NCI-H460 (cell line): ENCODE measurements at places on chromosomes 7 and 10. TPM values are rescaled to one million over a fixed set of nuclear protein-coding genes. Genes with fewer than 3 reads are reported as not detected.

DNA sequence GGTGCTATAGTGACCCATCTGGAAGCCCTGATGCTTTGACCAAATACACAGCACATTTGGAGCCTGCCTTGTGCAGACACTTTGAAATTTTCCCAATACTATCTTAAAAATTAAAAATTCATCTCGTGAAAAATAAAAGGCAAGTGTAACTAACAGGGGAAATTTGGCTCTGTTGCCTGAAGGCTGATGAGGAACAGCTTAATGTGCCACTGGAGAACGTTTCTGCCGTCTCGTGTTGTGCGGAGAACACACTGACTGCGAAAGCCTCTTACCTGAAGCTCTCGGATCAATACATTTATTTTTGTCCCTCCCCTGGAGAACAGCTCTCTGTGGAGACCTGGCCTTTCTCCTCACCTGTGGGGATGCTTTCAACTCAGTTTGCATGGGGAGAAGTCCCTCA, 77.2 kb upstream of the CHST15 start:
- no peak for DNase-seq

DNA sequence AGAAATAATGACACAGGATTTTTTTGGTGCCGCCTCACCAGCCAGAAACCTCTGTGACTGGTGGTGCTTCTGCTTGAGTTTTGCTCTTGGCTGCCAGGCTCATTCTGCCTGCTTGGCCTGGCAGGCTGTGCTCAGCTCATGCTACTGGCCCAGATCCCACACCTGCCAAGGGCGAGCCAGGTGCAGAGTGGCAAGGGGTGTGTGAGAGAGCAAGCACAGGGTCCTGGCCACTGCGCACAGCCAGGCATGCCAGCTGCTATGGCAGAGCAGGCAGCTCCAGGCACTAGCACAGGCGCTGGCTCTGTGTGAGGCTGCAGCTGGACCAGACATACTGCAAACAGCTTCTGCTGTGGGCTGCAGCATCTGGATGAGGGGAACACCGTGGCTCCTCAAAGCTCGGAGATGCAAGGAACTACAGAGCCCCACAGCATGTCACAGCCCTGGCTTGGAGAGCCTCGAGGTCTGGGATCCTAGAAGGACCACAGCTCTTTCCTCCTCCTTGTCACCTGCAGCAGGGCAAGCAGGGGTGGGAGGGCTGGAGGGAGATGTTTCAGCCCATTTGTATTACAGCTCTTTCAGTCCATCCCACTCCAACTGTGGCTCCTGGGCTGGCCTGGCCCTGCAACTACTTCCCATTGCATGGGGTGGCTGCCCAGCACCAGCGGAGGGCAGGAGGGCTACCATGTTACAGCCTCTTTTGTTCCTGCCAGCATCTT, 313.4 kb upstream of the SEMA3C start:
- DNase-seq = no peak

DNA sequence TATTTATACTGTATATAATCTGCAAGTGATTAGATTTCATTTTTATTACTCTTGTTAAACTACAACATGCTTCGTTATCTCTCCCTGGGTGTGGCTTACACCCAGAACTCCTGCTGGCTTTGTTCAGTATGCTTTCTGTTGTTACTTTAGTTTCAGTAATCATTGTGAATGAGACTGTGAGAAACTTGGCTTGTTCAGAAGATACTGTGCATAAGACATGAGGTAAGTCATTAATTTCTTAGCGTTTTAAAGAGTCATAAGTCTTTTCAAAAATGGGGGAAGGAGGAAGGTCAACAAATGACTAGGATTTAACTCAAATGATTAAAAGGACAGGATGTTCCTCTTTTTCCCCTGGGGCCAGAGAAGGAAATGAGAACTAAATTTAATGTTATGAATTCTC, 11.6 kb upstream of the ADD3 start:
- DNase-seq = no peak

KCNMA1 gene
- total RNA-seq = 0.52 and 0.54 TPM in 2 replicates

GRCh38 chr10:76769582-76769981, 868.0 kb downstream of the KCNMA1 start:
- DNase-seq = no peak

DNA sequence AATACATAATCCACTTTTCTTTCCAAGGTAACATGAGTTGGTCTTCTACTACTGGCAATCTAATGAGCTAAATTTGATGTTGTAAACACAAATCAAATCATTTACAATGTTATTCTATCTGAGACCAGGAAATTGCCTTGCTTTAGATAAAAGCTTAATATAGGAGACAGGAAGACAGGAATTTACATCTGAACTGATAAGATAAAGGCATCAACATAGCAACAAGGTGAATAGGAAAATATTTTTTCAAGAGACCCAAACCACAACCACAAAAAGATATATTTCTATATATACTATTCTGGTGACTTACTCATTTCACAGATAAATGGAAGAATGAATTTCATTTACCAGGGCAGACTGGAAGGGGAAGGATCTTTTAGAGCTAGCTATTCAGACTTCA, 46.3 kb upstream of the CALCR start:
- no peak for DNase-seq

- no peak for DNase-seq
These were observed 2.4 kb downstream of the MYL7 start for GRCh38 chr7:44138698-44139097.

AUTS2 gene
- total RNA-seq = 7.3 and 7.4 TPM in 2 replicates

- no peak for DNase-seq
These were observed 188.7 kb downstream of the ADARB2 start for GRCh38 chr10:1548596-1548995.

DNA sequence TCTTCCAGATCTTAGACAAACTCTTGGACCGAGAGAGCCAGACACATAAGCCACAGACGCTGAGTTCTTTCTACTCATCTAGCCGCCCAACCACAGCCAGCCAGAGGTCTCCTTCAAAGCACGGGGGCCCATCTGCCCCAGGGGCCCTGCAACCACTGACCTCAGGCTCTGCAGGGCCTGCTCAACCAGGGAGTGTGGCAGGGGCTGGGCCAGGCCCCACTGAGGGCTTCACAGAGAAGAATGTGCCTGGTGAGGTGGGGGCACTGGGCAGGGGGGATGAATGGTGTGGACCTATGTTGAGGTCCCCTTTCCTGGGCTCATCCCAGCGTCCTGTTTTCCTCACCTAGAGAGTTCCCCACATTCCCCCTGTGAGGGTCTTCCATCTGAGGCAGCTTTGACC, 11.4 kb downstream of the ZSWIM8 start:
- DNase-seq = no peak

PI4K2A gene
- 13.4 and 13.7 TPM in 2 replicates for total RNA-seq

DNA sequence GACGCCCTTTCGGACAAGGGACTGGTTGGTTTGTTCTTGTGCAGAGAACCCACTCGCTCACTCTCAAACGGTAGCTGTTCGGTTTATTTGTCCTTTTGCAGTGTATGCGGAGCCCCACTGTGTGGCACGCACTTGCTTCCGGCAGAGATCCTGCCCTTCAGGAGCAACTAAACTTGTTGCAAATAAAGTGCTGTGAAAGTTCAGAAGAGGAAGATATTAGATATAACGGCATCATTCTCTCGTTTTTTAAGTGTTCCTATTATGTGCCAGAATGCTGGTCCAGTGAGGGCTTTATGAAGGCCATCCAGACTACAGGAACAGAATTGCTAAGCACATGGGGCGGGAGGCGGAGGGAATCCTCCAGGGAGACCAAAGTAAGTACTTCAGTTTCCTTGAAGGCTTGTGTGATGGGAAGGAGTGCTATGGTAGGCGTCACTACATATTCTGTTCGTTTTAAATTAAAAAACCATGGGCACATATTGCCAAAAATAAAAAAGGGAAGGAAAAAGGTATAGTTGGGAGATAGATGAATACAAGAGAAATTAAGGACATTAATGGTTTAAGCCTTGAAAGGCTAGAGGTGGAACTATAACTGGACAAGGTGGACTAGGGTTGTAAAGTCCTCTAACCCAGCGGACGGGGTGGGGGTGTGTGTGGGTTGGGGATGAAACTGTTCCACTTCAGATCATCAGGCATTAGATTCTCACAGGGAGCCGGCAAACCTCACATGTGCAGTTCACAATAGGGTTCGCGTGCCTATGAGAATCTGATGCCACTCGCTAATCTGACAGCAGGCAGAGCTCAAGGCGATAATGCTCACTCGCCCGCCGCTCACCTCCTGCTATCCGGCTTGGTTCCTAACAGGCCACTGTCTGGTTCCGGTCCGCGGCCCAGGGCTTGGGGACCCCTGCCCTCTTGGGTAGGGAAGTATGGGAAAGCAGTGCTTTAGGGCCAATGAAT, 704 bp upstream of the ERLIN1 start:
- peak; percentile 26 for DNase-seq

DNA sequence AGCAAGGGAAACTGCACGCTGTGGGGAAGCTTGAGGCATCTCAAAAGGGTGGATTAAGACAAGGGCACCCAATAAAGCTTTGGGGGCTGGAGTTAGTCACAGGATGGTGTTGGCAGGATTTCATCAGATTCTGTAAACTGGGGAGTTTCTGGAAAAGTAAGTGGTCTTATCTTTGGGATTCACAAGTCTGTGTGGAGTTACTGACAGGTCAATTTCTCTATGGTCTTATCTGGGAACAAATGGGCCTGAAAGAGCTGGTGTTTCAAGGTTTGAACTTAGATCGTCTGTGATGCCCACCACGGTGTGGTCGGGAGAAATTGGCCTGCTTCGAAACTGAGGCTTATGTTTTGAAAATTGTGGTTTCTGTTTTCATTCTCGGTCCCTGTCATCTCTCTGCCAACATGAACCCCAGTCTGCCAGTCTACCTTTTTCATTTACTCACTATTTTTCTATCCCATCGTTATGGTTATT, 23.8 kb upstream of the AOAH start:
- DNase-seq = no peak

DNA sequence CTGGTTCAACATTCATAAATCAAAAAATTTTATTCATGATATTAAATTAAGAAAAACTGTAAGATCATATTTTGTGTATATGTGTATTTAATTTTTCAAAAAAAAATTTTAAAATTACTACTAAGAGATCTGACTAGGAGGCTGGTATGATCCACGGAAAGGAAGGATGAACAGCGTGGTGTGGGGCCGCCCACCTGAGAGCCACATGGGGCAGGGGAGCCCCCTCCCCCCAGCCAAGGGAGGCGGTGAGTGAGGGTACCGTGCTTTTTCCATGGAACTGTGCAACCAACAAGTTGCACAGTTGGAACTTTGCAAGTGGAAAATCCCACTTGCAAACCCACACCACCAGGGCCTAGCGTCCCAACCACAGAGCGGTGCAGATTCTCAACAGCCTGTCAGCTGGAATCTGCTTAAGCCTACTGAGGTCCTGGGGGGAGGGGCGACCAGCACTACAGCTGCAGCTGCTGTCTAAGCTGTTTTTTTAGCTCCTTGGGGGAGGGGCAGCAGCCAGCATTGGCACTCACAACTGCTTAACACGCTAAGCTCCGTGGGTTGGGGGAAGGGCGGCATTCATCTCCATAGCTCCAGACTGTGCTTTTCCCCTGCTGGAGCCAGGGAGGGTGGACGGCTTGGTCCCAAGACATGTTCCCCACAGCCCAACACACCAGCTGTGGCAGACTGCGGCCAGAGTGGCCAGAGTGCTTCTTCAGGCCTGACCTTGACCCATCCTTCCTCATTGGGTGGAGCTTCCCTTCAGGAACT, 94.2 kb upstream of the IGFBP3 start:
- no peak for DNase-seq

DNA sequence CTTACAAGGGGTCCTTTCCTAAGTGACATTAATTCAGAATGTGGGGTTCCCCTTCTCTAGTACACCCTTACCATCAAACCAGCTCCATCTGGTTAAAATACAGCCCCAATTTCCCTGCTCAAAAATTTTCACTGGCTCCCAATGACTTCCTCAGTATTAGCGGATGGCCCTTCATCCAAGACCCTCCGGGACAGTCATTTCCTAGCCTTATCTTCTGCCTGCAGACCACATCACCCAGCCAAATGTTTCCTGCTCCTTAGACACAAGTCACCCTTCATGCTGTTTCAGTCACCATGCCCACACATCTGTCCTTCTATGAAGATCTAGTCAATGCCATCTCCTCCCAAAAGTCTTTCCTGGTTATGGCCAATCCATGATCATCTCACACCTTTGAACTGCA, 45.2 kb downstream of the PARD3 start:
- DNase-seq = no peak

DNA sequence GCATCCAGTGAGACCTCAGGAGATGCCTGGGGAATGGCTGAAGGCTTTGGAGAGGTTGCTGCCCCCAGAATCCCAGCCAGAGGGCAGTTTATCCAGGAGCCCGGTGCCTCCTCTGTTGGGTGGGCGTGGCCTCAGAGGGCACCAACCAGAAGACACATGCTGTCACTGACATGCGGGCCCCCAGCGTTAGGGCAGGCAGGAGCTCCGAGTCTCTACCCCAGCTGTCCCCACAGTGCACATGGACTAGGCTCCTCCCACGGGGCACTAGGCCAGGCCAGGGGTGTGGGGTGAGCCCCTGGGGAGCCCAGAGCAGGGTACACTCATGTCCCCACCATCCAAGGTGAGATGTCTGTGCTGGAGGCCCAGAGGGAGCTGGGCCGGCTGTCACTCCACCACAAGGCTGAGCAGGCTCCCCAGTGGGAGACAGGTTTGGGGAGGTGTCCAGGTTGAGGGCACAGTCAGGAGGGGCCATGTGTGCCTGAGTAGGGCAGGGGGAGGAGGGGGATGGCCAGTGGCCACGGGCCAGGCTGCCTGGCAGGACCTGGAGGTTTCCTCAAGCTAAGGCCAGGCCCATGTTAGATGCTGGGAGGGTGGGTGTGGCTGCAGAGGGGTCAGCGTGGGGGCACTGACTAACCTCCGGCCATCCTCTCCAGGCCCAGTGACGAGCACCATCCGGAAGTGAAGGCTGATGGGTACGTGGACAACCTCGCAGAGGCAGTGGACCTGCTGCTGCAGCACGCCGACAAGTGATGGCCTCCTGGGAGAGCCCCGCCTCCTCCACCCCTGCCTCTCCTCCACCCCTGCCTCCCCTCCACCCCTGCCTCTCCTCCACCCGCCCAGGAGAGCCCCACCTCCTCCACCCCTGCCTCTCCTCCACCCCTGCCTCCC, 131.3 kb downstream of the FAM53B start:
- no peak for DNase-seq

OR2A7 gene
- not detected in 2 replicates for total RNA-seq

GRCh38 chr10:845526-845925, 86.0 kb downstream of the LARP4B start:
- no peak for DNase-seq

DNA sequence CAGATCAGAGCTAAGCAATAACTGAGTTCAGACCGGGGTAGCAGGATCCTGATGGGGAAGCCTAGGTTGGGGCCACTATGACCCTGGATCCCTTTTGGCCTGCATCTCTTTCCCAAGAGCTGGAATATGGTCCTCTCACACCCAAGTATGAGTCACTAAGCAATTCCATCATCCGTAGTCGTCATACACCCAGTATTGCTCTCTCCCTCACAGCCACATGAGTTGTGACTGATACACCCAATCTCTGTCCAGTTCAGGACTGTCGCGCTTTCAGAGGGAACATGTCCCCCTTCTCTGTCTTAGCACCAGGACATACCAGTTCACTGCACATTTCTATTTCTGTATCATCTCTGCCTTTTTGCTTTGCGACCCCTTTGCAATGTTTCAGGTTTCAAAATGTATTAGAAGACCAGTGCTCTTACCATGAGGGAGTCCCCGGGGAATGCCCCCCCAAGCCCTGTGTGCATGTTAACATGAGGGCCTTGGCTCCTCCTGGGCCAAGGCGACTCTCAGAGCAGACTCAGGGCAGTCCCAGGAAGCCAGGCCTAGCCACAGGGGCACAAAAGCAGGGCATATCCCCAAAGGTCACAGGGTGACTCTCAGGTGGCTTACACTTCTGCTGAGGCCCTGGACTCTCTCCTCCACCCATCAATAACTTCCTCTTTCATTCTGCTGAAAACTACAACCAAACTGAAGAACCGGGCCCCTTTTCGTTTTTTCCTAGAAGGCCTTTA, 75.3 kb upstream of the SAMD8 start:
- DNase-seq = no peak

GRCh38 chr10:117166418-117167345, 28.6 kb upstream of the VAX1 start:
- no peak for DNase-seq
